ENCODE measurements at places on chromosomes 2 and 18. TPM values are rescaled to one million over a fixed set of nuclear protein-coding genes. Genes with fewer than 3 reads are reported as not detected.

DNA sequence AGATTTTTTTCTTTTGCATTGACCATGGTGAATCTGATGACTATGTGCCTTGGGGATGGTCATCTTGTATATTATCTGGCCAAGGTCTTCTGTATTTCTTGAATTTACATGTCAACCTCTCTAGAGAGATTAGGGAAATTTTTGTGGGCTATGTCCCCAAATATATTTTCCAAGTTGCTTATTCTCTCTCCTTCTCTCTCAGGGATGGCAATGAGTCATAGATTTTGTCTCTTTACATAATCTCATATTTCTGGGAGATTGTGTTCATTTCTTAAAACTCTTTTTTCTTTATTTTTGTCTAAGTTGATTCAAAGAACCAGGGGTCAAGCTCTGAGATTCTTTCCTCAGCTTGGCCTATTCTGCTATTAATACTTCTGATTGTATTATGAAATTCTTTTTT, 9.9 kb downstream of the GKN2 start:
- H3K4me3 ChIP-seq: no peak overlapping the region
- H3K36me3 ChIP-seq: no peaks in the 10 kb centered on the region
- no peaks in the 10 kb centered on the region for H3K27me3 ChIP-seq
- H3K4me1 ChIP-seq: peaks cover 3% of the 10 kb centered on the region
- no peak for DNase-seq

GRCh38 chr2:122145856-122146255, 390.4 kb downstream of the TSN start:
- no peak overlapping the region for H3K27ac ChIP-seq
- no peak for DNase-seq
- H3K27me3 ChIP-seq: no peaks in the 10 kb centered on the region
- no peak overlapping the region for H3K4me3 ChIP-seq
- H3K36me3 ChIP-seq: no peaks in the 10 kb centered on the region
- H3K4me1 ChIP-seq: no peaks in the 10 kb centered on the region

GRCh38 chr2:217105733-217106649, 246.1 kb upstream of the TNP1 start:
- H3K4me3 ChIP-seq: no peak overlapping the region
- H3K27me3 ChIP-seq: no peaks in the 10 kb centered on the region
- DNase-seq: peak; percentile 48
- peaks cover 3% of the 10 kb centered on the region for H3K4me1 ChIP-seq
- peak overlapping the region; percentile 82 for H3K27ac ChIP-seq
- no peaks in the 10 kb centered on the region for H3K36me3 ChIP-seq

DNA sequence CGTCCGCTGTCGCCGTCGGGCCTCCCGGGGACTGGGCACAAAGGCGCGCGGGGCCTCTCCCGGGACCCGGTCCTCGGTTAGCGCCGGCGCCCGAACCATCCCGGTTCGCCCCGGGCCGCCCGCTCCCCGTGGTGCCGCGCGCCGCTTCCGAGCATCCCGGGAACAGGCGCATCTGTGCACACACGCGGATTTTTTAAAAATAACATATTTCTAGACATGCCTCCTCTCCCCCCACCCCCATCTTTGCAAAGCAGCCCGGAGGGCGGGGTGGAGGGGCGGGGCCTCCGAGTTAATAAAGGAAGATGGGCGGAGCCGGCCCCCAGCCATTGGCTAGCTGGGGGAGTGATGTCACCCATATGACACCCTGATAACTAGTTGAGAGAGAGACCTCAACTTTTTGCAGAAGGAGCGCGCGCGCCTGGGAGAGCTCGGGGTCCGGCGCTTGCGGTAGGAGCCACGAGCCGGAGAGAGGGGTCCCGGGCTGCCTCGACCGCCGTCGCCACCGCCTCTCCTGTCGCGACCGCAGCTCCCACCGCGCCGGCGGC, at the start of gene SOX11:
Gene SOX11, plus strand, starts transcription at position 400 of the 545 bp plus-strand sequence. CDS start 338 bp downstream, outside the sequence.
- H3K27me3 ChIP-seq: peaks cover 16% of the 10 kb centered on the region
- H3K36me3 ChIP-seq: no peaks in the 10 kb centered on the region

GRCh38 chr2:24725956-24726355, 67.2 kb downstream of the PTRHD1 start:
- peaks cover 27% of the 10 kb centered on the region for H3K36me3 ChIP-seq
- no peak overlapping the region for H3K27ac ChIP-seq
- no peak overlapping the region for H3K4me3 ChIP-seq
- no peaks in the 10 kb centered on the region for H3K4me1 ChIP-seq

GRCh38 chr18:2776601-2777000, 70.2 kb upstream of the EMILIN2 start:
- no peaks in the 10 kb centered on the region for H3K4me1 ChIP-seq
- no peak overlapping the region for H3K4me3 ChIP-seq
- H3K27ac ChIP-seq: no peak overlapping the region
- DNase-seq: no peak
- H3K27me3 ChIP-seq: no peaks in the 10 kb centered on the region
- H3K36me3 ChIP-seq: peaks cover 84% of the 10 kb centered on the region

DNA sequence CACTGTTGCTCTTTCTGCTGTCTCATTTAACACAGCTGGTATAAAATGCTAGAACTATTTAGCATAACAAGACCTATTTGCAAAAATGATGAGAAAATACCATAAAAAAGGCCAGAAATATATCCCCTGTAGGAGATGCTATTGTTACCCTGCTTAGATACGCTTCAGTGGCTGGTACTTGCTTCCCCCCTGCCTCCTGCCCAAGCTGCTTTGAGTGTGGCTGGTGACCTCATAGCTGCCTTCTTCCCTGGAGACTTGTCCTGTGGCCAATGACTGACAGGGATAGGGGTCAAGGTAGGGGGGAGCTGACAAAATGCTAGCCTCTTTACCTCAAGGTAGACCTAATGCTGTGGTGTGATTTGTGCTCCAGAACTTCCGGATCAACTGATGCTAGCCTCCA, 150.2 kb upstream of the ZEB2 start:
- no peaks in the 10 kb centered on the region for H3K27me3 ChIP-seq
- no peak for DNase-seq
- H3K4me1 ChIP-seq: no peaks in the 10 kb centered on the region
- H3K27ac ChIP-seq: no peak overlapping the region
- H3K4me3 ChIP-seq: no peak overlapping the region

DNA sequence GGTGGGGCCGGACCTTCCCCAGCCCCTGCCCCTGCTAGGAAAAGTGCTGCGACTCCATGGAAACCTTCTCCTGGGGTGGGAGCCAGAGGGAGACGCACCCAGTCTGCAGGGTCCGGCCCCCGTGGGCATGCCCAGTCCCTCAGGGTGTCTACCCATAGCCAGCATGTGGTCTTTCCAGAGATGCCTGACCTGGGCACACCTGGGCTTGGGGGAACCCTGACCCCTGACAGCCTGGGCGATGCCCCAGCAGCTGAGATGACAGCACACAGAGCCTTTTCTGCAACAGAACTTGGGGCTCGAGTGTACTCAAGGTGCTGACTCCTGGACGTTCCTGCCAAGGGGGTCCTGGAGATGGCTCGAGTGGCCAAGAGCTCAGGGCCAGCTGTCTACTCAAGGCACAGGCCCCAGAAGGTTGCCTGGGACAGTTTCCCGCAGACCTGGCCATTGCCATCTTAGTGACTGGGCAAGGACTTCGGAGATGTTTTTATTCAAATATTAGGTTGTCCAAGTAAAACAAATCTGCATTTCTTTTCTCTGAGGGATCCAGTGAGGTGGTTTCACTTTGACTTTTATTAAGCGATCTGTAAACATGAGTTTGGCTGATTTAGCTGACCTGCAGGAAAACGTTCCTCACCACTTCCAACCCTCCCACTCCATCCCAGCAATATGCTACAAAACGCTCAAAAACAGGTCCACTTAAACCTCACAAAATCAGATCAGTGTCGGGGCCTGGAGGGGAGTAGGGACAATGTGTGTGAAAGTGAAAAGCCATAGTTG, 228.0 kb downstream of the EIPR1 start:
- no peak for DNase-seq
- H3K4me1 ChIP-seq: no peaks in the 10 kb centered on the region
- H3K27ac ChIP-seq: no peak overlapping the region

- DNase-seq: no peak
- H3K27me3 ChIP-seq: no peaks in the 10 kb centered on the region
- H3K4me3 ChIP-seq: no peak overlapping the region
- H3K27ac ChIP-seq: no peak overlapping the region
Measured at GRCh38 chr2:176702131-176702530, 432.9 kb downstream of the MTX2 start.

GRCh38 chr2:62765619-62766376, 60.3 kb downstream of the EHBP1 start:
- H3K27me3 ChIP-seq: no peaks in the 10 kb centered on the region
- no peak for DNase-seq
- H3K4me1 ChIP-seq: no peaks in the 10 kb centered on the region
- no peaks in the 10 kb centered on the region for H3K36me3 ChIP-seq

DNA sequence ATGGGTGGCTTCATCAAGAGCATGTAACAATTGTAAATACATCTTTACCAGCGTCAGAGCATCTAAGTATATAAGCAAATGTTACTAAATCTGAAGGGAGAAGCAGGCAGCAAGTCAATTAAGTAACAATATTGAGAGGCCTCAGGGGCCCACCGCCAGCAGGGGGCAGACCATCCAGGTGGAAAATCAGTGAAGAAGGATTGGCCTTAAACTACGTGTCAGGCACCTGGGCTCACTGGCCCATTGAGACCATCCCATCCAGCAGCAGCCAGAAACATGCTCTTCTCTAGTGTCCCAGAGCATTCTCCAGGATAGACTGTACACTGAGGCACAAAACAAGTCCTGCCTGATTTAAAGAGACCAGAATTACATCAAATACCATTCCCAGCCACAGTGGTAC, 96.2 kb upstream of the SNTG2 start:
- no peak overlapping the region for H3K27ac ChIP-seq
- DNase-seq: no peak
- no peaks in the 10 kb centered on the region for H3K36me3 ChIP-seq
- no peaks in the 10 kb centered on the region for H3K27me3 ChIP-seq

DNA sequence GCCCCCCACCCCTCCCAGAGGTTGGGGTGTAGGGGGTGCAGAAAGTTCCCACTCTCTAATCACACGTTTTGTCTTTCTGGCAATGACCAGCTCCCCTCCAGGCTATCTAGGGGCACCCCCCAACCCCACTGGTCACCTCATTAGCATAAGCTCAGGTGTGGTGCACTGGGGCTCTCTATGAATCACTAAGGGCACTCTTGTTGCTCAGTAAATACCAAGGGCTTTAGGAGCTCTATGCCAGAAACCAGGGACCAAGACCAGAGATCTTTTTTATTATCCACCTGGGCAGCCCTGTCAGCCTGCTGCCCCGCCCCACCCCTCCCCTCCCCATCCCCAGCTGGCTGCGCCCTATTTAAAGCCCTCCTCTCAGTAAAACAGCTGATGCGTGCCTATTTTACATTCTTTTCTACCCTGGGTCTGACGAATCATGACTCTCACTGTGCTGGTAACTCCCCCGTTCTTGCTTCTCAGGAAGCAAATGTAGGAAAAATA, 24.3 kb downstream of the NCK2 start:
- no peaks in the 10 kb centered on the region for H3K27me3 ChIP-seq
- DNase-seq: no peak
- H3K4me1 ChIP-seq: peaks cover 2% of the 10 kb centered on the region
- H3K4me3 ChIP-seq: no peak overlapping the region

DNA sequence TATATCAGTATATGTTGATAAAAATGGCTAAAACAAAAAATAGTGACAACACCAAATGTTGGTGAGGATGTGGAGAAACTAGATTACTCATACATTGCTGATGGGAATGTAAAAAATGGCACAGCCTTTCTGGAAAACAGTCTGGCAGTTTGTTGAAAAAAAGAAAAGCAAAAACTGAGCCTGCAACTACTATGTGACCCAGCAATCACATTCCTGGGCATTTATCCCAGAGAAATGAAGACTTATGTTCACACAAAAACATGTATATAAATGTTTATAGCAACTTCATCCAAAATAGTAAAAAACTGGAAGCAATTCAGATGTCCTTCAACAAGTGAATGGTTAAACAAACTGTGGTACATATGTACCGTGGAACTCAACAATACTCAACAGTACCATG, 7.5 kb upstream of the KDSR start:
- H3K4me1 ChIP-seq: no peaks in the 10 kb centered on the region
- H3K27ac ChIP-seq: no peak overlapping the region
- DNase-seq: no peak
- H3K4me3 ChIP-seq: no peak overlapping the region

DNA sequence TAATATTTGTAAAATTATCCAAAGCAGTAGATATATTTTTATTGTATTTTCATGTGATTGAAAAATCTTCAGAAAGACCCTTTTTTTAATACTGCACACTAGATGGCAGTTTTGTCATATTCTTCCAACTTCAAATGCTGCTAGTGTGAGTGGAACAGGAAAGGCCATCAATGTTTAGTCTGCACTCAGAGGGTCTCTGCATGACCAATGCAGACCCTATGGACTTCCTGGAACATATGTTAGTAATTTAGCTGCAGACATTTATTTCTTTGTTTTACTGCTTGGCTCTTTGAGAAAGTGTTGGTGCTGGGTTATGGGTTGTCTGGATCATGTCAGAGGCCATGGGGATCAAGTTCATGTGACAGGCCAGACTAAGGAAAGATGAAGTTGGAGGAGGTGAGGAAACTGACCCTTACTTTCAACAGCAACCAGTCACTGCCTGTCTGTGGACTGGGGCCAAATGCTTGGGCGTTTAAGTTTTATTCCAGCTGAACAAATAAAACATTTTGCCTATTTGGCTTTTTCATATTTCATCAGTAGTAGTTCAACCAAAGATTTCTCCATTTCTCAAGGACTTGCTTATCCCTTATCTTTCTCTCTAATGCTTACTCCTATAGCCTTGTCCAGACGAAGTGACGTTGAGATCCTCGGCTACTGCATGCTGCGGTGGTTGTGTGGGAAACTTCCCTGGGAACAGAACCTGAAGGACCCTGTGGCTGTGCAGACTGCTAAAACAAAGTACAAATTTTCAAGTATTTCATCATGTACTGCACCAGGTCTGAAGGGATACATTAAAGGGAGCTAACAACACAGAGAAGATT, 84.8 kb downstream of the VRK2 start:
- peaks cover 8% of the 10 kb centered on the region for H3K4me1 ChIP-seq
- H3K4me3 ChIP-seq: no peak overlapping the region
- DNase-seq: no peak
- no peaks in the 10 kb centered on the region for H3K36me3 ChIP-seq

DNA sequence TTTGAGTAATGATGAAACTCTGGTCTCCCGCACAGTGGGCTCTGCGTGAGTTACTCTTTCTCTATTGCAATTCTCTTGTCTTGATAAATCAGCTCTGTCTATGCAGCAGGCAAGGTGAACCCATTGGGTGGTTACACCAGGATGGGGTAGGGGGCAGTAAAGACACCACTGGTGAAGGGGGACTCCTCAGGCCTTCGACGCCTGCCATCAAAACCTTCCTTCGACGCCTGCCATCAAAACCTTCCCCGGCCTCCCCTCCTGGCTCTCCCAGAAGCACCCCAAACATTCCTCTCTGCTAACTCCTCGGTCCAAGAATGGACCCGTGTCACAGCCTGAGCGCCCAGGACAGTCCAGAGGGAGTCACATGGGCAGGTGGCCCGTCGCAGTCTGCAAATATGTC, 4.8 kb upstream of the STARD7 start:
- no peaks in the 10 kb centered on the region for H3K36me3 ChIP-seq
- DNase-seq: no peak
- H3K4me3 ChIP-seq: no peak overlapping the region
- no peaks in the 10 kb centered on the region for H3K27me3 ChIP-seq
- H3K4me1 ChIP-seq: peaks cover 5% of the 10 kb centered on the region

- no peaks in the 10 kb centered on the region for H3K36me3 ChIP-seq
- DNase-seq: no peak
- no peak overlapping the region for H3K27ac ChIP-seq
- no peaks in the 10 kb centered on the region for H3K4me1 ChIP-seq
- no peak overlapping the region for H3K4me3 ChIP-seq
Measured at GRCh38 chr2:103991591-103991990, 862.3 kb upstream of the POU3F3 start.

The OR6B2 gene
- total RNA-seq: not detected

The PAX8 gene
- total RNA-seq: 0.11 TPM

The FAM161A gene
- not detected for total RNA-seq

The COL3A1 gene
- total RNA-seq: 411 TPM

The TDRD15 gene
- total RNA-seq: not detected

The KCNG2 gene
- not detected for total RNA-seq

The ZNF516 gene
- total RNA-seq: 21.6 TPM

The IL18RAP gene
- 0.11 TPM for total RNA-seq

The GRB14 gene
- total RNA-seq: 1.1 TPM

Measured in ascending aorta (tissue), 2 donors.